ENCODE measurements at places on chromosomes 16 and 17.

DNA sequence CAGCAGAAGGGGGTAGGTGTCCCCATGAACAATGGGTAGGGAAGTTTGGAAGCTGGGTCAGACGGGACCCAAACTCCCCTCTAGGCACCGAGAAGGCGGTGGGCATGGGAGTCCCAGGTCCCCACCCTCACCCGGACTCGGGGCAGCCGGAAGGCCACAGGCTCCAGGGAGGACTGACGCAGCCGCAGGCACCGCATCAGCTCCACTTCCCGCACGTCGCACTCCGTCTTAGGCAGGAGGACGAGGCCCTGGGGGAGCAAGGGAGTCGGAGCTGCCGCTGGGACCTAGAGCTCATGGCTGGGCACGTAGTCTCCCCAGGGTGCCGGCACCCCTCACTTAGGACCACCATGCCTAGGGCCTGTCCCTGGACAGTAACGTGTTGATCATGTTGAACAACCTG, 7.1 kb upstream of the PAM16 start:
- DNase-seq: no peak

DNA sequence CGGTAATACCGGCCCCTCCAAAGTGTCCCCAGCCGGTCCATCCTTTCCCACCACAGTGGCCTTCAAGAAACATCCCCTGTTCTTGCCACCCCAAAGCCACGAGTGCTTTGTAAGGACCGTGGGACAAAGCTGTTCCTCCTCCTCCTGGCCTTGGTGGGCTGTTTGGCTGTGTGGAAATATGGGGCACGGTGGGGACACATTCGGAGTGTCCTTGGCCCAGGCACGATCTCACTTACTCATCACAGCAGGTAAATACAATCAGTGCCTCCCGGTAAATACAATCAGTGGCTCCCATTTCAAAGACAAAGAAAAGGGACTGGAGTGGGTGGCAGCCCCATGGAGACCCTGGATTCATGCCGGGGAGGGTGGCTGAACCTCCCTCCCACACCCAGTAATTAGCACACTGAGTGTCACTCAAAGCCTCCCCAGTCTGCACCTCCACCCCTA, 10.4 kb downstream of the SCN4A start:
- DNase-seq: no peak

DNA sequence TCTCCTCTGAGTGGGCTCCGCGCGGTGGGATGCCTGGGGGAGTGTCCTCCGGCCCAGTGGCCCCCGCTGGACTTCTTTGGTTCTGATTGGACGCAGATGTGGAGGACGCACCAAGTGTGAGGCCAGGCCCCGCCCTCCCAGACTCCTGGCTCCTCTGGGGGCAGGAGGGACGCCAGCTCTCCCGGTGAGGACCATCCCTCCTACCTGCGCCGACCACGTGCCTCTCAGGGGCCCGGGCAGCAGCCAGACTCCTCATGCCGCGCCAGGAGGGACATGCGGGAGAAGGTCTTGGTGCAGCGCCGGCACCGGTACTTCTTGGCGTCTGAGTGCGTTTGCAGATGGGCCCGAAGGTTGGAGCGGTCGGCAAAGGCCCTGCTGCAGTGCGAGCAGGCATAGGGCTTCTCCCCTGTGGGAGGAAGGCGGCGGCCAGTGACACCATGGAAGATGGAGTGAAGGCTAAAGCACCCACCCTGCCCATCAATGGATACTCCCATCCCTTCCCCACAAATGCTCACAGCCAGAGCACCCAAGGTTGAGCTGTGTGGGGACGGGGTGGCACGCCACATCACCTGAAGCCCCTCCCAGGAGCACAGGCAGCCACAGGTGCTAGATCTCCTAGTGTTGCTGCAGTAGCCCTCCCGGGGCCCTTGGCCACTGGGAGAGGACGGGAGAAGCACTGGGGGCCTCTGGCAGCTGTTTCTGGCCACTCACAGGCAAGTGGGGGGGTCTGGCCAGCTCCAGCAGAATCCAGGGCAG, 7.9 kb downstream of the SNAI3 start:
- no peak for DNase-seq

- no peak for DNase-seq
Measured at GRCh38 chr17:37567137-37567536, 42.1 kb downstream of the SYNRG start.

DNA sequence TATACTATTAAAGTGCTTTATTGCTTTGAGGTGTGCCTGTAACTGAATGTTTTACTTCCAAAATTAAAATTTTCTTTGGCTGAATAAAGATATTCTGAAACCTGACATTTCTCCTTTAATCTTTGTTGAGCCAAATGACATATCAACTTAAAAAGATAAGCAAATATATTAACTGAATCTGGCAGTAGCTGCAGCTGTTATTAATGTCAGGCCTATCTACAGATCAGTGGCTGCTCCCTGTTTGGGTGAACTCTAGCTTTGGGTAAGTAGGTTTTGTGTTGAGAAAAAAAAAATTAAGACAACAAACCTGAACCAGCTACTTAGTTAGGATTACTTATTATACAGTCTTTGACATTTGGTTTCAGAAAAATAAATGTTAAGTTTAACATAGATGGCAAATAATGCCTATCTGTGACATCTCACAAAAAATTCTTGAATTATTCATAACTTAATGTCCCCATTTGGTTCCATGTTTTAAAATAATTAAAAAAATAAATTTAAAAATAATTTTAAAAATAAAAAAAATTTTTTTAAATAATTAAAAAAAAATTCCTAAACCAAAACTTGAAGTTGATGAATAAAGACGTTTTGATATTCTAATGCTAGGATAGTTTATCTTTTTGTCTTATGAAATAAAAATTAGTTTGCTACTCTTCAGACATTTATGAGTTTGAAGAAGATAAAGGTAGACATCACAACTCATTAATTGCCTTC, 19.8 kb downstream of the CPD start:
- DNase-seq: no peak

- DNase-seq: no peak
Measured at GRCh38 chr17:17143501-17143900, 62.6 kb downstream of the PLD6 start.

GRCh38 chr17:54887787-54888186, 12.9 kb upstream of the TOM1L1 start:
- no peak for DNase-seq

- no peak for DNase-seq
Measured at GRCh38 chr16:47571711-47572110, 110.6 kb downstream of the PHKB start.

DNA sequence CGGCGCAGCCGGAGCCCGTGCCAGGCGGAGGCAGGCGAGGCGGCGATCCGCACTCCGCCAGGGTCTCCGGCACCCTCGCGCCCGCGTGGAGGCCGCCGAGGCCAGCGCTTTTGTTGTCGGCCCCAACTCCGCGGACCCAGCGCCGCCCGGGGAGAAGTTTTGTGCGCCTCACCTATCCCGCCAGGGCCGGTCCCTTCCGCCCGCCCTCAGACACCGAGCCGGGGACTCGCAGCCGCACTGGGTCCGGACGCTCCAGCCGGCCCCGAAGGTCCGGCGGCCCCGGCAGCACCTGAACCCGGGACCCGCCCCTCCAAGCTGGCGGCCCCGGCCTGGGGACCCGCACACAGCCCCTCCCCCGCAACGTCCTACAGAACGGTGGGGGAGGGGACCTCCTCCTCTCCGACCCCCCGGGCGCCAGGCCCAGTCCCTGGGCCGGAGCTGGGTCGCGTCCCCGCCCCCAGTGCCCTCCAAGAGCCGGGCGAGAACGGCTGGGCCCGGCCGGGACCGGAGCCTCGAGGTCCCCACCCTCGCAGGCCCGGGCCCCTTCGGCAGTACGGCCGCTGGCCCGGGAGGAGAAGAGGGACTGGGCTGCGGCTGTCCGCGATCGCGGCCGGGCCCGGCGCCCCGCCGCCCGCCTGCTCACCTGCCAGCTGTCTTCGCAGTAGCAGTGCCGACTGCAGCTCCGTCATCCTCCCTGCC, 698 bp downstream of the UBE2G1 start:
- DNase-seq: peak; percentile 5

- DNase-seq: no peak
Measured at GRCh38 chr16:70388006-70388680, 41.4 kb downstream of the DDX19A start.

GRCh38 chr17:57832314-57833178, 17.3 kb downstream of the MRPS23 start:
- DNase-seq: no peak

DNA sequence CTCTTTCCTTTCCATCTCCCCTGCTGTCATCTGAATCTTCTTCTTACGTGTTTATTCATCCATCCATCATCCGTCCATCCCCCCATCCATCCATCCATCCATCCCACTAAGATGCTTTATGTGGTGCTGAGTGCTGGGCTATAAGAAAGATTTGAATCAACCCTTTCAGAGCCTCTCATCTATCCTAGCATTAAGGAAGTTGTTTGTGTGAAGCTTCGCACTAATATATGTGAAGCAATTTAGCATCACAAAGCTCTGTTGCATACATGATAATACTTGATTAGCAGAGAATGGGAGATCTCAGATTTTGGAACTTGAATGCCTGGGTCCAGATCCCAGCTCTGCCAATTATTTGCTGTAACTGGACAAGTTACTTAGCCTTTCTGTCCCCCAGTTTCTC, 255.7 kb downstream of the SHISA9 start:
- DNase-seq: no peak

DNA sequence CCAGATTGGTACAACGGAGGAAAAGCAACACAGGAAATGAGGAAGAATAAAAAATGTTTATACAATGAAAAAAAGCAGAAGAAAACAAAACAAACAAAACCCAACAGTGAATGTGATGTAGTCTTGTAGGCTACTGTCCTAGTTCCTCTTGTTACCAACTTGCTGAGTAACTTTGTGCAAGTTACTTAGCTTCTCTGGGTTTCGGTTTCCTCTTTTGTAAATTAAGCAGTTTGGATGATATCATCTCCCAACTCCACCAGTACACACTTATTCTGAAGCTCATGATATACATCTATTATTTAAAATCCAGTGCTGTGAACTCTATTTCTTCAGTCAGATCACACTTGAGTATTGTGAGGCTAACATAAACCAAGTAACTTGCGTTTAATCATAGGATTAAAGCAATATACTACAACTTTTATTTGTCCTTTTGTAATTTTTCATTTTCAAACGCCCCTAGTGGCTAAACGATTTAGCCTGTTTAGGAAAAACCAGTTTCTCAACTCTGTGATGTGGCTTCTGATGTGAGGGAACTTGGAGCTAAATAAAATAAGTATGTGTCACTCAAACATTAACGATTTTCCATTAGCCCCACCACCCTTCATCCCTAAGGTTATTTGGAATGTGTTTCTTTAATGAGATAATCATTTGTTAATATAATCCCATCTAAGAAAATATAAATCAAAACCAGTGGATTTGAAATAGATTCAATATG, 1.4 kb upstream of the UNK start:
- peak; percentile 29 for DNase-seq
